IMR-90 (cell line): ENCODE measurements at places on chromosomes 5 and 9. TPM values are rescaled to one million over a fixed set of nuclear protein-coding genes. Genes with fewer than 3 reads are reported as not detected.

PALM2AKAP2 gene
- 14.2 and 20.6 TPM in 2 replicates for total RNA-seq

ZNF883 gene
- total RNA-seq = 0.54 and 0.83 TPM in 2 replicates

CDH10 gene
- total RNA-seq = 0.18 and 0.28 TPM in 2 replicates

OLFML2A gene
- 1.4 and 2.0 TPM in 2 replicates for total RNA-seq

POU5F2 gene
- 1.1 and 1.4 TPM in 2 replicates for total RNA-seq
